ENCODE measurements at places on chromosomes 7 and 10.

DNA sequence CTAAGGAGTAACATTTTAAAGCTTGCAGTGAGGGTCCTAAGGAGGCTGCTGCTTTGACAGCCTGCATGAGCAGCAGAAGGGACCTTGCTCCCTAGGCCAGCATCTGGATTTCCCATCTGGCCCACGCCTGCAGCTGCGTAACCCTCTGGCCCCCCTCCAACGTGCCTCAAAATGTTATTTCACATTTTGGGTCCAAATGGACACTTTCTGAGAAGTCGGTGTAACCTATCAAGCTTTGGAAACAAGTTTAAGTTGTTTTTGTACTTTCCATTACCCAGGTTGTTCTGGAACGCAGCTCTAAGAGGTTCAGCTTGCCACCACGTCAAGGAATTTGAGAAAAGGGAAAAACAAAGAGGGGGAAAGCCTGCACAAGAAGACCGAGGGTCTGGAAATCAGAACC, 338.3 kb downstream of the KCNMA1 start:
- peak; percentile 0 for DNase-seq

GRCh38 chr7:17090751-17091150, 207.7 kb upstream of the AHR start:
- DNase-seq, result no peak

GRCh38 chr7:72281308-72281707, 130.8 kb downstream of the CALN1 start:
- peak; percentile 95 for DNase-seq

DNA sequence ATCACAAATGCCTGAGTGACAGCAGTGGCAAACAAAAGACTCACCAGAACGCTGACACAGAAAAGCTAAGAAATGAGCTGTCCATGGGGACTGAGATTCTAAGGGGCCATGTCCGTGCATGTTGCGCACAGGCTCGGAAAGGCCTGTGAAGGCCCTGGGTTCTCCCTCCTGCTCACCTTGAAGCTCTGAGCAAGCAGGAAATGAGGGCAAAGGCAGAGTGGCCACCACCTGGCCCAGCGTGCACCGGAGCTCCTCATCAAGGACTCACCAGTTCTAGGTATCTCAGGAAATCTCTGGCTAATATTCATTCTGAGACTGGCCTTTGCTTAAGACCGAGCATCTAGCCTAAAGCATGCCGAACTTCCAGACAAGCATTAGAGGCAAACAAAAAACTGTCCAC, 52.7 kb downstream of the MAD1L1 start:
- no peak for DNase-seq

GRCh38 chr10:22625516-22626290, 88.7 kb downstream of the PIP4K2A start:
- DNase-seq, result no peak

DNA sequence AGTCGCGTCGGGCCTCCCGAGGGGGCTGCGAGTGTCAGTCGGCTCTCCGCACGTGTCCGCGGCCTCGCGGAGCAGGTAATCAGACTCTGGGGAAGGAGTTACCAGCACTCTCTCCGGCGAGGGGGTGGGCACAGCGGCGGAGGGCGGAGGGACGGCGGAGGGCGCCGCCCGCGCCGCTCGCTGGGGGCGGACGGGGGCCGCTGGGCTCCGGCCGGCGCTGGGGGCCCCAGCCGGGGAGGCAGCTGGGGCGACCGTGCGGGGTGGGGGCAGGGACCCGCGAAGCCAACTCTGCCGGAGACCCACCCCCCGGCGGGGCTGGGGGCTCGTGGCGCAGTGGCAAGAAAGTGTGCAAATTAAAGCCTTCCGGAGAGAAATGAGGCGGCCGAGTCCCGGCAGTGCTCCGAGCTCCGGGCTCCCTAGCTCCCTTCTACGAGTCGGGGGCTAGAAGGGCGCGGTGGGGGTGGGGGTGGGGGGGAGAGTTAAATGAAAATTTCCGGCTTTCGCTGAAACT, at the start of gene CDK6:
TSS of gene CDK6 (minus strand) at position 85 of the 511 bp plus-strand sequence. CDS start 3,250 bp downstream, outside the sequence.
- DNase-seq, result peak; percentile 72

DNA sequence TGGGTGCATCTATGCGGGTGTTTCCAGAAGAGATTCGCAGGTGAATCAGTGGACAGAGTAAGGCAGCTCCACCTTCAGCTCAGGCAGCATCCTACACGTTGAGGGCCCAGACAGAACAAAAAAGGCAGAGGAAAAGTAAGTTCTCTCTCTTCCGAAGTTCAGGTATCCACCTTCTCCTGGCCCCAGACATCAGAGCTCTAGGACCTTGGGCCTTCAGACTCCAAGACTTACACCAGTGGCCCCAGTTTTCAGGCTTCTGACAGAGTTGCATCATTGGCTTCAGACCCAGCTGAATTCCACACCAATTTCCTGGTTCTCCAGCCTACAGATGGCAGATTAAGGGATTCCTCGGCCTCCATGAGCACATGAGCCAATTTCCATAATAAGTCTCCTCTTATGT, 102.2 kb upstream of the GPR26 start:
- no peak for DNase-seq
